ENCODE measurements at places on chromosomes 1 and 21.

DNA sequence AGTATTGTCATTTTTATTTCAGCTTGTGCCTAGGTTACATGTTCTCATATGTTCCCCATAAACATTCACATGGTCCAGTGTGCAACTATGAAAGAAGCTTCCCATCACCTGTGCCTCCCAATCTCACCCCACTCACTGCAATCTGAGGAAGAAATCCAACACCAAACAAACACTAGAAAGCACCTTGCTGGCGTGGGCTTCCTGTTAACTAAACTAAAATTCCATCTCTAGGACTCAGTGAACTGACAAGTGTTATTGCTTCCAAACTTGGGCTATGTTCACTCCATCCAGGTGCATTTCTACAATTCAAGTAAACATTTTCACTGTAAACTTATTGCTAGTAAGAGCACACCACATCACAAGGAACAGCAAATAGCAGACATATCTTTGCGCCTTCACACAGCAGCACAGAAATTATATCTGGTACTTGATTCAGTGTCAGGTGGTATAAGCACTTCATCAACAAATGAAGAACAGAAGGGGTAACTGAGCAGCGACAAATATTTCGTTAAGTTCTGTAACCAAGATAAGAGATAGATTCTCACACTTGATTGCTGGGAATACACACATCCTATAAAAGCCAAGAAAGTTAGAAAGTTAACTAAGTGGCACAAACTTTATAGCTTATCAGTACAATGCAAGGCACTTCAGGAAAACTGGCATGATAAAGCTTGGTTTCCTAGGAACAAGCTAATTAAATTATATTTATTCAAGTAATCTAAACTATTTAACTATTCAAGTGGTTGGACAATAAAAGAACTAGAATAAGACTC is 8.9 kb upstream of the KCNJ15 start:
- no peak for DNase-seq

DNA sequence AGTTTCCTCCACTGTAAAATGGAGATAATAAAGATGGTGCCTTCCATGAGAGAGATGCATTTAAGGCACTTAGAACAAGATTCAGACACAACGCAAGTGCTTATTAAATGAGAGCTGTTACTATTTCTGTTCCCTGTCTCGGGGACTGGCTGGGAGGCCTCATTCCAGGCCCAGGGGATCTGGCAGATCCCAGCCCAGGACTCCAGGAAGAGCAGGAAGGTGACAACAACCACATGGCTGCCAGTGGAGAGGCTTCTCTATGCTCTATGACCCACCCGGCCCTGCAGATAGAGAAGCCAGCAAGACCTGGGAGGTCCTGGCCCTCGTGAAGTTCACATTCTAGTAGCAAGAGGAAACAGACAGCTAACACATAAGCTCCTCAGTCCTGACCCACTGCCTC is 175.5 kb downstream of the ACTL8 start:
- DNase-seq: no peak

DNA sequence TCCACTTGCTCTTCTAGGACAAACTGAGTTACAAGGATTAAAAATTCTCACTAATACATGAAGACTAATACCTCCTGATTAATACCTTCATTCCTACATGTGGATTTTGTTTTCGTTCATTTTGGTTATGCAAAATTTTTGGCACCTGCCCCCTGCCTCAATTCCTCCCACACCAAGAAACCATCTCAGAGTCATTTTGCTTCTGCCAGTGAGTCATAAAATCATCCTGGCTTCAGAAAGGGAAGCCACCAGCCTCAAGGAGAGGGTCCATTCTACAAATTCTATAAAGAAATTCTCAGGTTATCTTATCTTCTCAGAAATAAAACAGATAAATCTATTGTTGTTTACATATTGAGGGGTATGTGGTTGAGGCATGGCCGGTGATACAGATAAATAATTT is 103.2 kb upstream of the COA6 start:
- DNase-seq: no peak

DNA sequence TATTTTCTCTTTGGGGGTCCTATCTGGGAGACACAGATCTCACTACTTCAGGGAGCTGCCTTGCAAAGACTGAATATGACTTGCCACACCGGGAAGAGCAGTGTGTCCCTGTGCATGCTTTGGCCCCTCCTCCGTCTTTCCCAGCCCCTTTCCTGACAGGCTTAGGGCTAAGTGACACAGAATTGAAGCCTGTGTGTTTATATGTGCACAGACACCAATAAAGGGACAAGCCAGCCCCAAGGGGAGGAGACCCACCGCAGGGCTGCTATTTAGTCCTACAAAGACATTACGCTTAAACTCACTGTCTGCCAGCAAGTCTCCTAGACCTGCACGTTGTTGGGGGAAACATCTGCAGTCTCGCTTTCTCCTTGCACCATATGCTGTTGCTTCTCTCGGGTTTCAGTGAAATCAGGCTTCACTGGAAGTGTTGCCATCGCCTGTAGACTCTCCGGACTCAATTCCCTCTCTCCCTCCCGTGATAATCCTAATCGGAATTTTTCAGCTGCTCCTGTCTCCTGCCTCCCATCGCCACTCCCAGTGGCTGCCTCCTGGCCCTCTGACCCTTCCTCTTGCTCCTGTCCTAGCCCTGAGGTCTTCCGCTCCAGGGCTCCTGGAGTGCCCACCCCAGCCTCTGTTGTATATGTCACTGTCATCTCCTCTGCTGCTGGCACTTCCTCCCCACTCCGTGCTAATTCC is 58.5 kb upstream of the LRRC53 start:
- DNase-seq: no peak

GRCh38 chr1:24754229-24754628 is 9.0 kb downstream of the CLIC4 start:
- no peak for DNase-seq

DNA sequence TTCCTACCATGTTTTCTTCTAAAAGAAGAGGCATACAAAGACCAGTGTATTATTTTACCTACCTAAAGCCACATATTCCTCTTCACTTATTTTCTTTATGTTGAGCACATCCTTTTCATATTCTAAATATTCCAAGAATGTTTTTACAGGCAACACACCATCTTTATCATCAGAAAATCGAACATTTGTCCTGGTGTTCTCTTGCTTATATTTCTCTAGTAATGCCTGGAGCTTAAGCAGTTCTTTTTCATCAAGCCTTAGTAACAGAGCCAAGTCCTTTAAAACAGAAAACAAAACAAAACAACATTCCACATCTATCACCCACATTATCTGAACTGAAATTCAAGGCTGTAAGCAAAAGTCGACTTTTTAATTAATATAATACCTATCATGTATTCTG is 88.7 kb downstream of the IARS2 start:
- DNase-seq: no peak

DNA sequence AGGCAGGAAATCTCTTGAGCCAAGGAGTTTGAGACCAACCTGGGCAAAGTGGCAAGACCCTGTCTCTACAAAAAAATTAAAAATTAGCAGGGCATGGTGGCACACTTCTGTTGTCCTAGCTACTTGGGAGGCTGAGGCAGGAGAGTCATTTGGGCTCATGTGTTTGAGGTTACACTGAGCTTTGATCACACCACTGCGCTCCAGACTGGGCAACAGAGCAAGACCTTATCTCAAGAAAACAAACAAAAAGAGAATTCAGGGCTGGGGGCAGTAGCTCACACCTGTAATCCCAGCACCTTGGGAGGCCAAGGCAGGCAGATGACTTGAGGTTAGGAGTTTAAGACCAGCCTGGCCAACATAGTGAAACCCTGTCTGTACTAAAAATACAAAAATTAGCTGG is 17.8 kb upstream of the SLC16A1 start:
- no peak for DNase-seq

- no peak for DNase-seq
Measured at GRCh38 chr1:16111771-16112595, 38.5 kb upstream of the FAM131C start.

DNA sequence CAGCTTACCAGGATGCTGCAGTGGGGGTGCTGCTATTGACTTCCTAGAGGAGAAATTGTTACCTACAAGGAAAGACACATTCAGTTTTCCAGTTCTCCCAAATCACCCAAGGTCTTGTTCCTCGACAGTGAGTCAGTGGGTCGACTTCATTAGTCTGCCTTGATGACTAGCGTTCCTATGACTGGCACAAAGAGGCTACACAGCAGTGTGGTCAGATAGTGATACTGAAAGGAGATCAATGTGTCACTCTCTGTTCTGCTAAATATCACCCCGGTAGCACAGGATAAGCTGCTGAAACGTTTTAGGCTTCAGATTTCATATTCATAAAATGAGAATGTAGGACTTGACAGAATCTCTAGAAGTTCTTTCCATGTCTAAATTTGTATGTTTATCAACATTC is 357.4 kb downstream of the LMX1A start:
- DNase-seq: no peak

GRCh38 chr1:64308866-64309265 is 105.4 kb downstream of the UBE2U start:
- no peak for DNase-seq

DNA sequence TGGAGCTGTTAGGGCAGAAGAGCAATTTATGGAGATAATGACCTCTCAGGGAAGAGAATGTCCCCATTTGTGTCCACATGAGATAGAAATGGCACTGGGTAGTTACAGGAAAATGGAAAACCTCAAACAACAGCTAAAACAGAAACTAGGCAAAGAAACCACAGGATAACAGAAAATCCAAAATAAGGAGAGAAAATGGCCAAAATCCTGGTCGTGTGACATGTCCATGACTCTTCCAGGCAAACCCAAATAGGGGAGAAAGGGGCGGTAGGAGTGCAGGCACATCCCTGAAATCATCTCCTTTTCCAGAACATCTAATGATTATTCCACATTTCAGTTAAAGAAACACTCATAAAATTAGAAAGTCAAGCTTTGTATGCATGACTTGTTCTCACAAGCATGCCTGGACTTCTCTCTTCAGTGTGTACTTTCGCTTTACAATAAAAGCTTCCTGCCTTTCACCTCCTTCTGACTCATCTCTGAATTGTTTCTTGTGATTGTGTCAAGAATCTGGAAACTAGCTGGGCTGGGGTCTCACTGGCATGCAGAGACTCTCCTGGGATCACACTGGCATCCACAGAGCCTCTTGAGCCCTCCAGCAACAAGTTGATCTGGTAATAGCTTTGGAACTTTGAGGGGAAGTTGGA is 171.4 kb upstream of the ZP4 start:
- no peak for DNase-seq

- DNase-seq: no peak
Measured at GRCh38 chr1:161986328-161986727, 37.3 kb downstream of the OLFML2B start.

DNA sequence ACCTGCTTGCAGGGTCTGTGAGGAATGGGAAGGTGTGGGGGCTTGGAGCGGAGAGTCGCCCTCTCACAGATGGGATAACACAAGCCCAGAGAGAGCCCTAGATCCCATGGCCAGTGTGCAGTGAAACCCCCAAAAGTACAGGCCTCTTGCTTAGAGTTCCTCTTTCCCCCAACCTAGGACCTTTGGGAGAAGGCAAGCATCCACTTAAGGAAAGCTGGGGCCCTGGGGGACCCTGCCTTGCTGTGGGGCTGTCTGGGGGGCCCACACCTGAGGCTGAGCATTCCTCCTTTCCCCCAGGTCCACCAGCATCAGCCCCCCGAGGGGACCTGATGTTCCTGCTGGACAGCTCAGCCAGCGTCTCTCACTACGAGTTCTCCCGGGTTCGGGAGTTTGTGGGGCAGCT is 1.1 kb downstream of the VWA1 start:
- DNase-seq: no peak

- no peak for DNase-seq
Measured at GRCh38 chr1:116751146-116751545, 3.1 kb upstream of the CD2 start.

- DNase-seq: no peak
Measured at GRCh38 chr1:22221233-22221780, 78.4 kb upstream of the WNT4 start.

GRCh38 chr1:174005032-174005431 is 17.1 kb downstream of the RC3H1 start:
- DNase-seq: no peak

- no peak for DNase-seq
Measured at GRCh38 chr1:83692524-83693381, 306.2 kb downstream of the TTLL7 start.

- no peak for DNase-seq
Measured at GRCh38 chr1:221411283-221411682, 330.6 kb downstream of the DUSP10 start.

DNA sequence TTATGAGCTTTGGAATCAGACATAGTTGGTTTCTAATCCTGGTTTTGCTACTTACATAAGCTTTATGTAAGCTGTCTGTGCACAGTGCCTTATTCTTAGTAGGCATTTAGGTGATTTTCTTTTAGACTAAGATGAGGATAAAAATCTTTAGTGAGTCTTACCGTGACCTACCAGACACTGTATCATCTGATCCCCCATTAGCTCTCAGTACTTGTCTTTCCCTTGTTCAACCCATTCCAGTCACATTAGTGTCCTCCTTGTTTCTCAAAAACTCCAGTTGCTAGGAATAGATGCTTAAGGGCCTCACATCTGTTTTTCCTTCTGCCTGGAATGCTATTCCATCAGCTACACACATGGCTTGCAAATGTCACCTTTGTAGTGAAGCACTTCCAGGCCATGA is 18.8 kb downstream of the PPP1R12B start:
- no peak for DNase-seq

DNA sequence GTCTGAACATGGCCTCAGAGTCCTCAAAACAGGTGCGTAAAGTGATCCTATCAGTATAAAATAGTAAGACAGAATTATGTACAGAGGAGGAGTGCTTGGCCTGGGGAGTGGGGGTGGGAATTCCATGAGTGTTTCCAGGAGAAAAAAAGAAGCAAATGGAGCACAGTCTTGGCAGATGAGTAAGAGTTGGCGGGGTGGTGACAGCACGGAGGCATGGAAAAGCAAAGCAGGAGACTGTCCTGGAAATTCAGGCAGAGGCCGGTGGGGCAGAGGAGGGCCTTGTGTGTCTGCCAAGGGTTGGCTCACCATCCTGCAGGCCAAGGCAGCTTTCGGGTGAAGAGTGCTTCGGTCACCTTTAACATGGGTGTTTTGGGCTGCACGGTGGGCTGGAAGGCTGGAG is 63.4 kb downstream of the OPTC start:
- DNase-seq: no peak

DNA sequence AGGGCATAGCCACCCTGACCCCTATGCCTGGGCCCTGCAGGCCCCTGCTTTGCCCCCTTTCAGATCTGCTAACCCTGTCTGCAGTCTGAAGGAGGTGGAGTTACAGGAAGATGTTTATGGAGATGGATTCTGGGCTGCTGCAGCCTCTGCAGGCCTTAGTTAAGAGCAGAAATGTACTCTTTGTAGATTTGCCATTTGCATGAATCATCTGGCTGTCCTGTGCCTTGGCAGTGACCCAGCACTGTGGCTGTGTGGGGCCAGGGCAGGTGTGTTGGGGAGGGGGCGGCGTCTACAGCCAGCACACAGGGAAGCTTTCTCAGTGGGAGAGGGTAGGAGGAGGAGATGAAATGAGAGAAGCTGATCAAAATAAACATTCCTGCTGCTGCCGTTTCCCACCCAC is 867.3 kb downstream of the PLA2G4A start:
- no peak for DNase-seq

DNA sequence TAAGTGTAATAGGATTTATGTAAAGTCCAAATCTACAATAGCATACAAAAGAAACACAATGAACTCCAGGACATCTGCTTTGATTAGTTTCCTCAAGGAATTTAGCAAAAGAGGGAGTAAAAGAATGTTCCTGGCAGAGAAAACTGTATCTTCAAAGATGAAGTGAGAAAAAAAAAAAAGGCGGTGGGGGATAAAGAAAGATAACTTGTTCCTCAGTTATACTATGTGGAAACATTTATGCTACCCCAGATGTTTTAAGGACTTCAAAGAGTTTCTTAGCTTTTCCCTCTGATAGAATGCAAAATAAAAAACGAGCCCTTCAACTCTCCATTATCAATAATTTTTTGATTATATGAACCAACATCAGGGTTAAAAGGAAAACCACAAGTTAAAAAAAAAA is 908.9 kb upstream of the ADGRL2 start:
- DNase-seq: no peak

- DNase-seq: no peak
Measured at GRCh38 chr21:36707763-36708285, 8.9 kb downstream of the SIM2 start.
